ENCODE measurements at places on chromosomes 7 and 10.

DNA sequence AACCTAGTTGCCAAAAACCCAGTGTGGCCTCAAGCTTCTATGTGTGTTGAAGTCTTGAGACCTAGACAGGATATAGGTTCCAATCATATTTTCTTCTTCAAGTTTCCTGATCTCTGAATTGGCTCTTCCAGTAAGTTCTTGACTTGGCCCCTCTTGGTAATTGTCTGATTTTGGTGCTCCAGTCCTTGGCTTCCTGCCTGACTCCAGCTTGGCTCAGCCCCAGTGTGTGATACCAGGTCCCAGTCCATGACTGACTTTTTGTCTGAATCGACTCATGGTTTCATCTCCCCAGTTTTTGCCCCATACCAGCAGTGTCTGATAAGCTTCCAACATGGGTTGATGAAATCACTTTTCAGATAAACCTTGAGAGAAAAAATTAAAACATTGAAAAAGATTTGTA lies 72.3 kb downstream of the FAS start:
- DNase-seq = peak; percentile 40

DNA sequence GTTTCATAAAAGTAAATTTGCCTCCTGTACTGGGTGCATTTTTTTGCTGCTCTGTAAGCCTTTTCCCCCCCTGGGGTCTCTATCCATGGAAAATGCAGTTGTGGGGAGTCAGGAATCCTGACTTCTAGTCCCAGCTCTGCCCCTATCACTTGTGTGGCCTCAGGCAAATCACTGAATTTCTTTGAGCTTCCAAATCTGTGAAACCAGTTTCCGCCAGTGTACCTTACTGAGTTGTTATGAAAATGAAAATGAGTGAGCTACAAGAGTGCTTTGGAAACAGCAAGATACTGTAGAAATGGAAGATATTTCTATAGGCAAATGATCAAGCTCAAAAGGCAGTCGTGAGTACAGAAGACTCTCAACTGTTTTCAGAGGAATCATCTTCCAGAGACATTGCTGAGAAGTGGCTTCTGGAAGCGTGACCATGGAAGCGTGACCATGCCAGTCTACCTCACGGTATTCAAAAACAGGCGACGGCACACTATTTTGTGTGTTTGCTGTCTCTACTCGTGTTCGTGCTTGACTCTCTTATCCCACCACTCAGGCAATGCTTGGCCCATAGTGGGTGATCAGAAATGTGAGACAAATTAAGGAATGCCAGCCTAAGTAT lies 107.4 kb downstream of the ATXN7L1 start:
- no peak for DNase-seq

GRCh38 chr7:128202287-128202957 lies 38.7 kb upstream of the LEP start:
- no peak for DNase-seq

DNA sequence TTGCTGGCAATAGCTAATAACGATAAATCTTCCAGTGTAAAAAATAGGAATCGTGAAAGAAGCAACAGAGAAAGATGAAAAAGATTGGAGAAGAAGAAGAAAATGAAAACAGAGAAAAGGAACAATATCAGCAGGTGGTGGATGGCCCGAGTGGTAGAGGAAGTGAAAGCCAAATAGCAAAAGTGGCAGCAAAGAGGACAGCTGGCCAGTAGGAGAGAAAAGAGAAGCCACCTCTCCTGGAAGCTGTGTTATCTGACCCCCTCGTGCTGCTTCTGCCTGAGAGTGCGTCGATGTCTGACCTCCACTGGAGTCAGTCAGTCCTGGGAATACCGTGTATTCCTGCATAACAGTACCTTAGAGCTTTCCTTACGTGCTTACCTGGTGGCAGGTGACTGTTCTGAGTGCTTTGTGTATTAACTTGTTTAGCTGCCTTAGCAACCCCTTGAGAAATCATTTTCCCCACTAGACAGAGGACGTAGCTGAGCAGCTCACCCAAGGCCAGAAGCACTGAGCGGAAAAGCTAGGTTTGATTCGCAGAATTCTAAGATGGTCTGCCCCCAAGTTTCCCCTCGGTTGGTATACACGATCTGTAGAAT lies 88.3 kb downstream of the CHN2 start:
- no peak for DNase-seq

DNA sequence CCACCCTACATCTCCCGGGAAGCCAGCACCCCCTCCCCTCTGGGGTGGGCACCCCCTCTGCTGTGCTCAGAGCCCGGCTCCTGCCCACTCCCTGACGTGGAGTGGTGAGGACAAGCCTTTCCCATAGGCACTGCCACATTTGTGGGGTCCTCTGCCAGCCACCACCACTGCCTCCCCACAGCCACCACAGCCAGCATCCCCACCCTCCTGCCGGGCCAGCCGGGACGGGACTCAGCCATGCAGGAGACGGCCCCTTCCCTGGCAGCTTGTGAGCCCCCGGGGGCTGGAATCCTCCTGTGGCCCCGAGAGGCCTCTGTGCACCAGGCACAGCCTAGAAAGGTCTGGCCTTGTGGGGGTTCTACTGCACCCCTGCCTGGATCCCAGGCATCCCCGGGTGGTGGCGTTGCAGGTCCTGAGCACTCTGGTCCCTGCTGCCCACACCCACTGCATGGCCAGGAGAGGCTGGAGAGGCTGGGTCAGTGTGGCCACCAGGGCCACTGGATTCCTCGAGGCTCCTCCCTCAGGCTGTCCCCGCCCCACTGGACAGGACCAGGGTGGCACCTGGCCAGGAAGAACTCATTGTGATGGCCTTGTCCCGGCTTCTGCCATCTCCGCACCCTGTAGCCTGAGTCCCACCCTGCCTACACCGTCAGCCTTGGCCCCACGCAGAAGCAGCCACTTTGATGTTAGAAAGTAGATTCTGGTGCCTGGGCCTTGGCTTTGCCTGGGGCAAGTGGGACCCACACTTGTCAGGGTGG lies 148.0 kb downstream of the EBF3 start:
- DNase-seq = no peak

GRCh38 chr7:40429826-40430225 lies 295.0 kb downstream of the SUGCT start:
- peak; percentile 13 for DNase-seq

GRCh38 chr7:92856436-92856835 lies 20.1 kb upstream of the CDK6 start:
- DNase-seq = no peak

DNA sequence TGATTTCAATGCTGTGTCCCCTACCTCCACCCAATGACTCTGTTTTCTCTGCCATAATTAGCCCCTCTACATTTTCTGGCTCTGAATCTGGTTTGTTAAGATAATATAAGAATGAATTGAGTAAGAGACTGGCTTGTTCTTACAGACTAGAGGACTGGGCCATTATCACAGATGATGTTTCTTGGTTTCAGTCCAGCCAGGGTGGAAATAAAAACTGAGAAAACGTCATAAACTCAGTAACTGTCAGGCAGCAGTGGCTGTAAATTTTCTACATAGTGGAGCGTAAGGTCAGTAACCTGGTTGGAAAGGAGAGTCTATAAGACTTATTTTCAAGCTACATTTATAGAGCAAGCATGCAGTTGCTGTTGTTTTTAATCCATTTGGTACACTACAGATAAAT lies 485.4 kb downstream of the HTR7 start:
- no peak for DNase-seq

- DNase-seq = peak; percentile 78
Measured at GRCh38 chr10:89129911-89130310, 77.2 kb downstream of the CH25H start.

- no peak for DNase-seq
Measured at GRCh38 chr10:49010295-49010694, 70.7 kb upstream of the LRRC18 start.

DNA sequence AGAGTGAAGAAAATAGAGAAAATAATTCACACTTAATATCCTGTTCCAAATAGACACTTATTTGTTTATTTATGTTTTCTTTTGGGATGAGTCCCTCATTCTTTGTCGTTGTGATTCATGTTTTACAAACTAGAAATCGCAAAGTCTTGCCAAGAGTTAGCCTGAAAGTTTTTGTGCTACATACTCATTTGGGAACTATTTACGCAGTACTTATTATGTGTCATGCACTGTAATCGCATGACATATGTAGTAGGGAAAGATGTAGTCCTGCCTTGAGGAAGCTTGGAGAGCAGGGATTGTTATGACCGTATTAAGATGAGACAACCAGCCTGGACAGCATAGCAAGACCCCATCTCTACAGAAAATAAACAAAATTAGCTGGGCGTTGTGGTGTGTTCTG lies 189.3 kb downstream of the ABCA13 start:
- DNase-seq = peak; percentile 47

DNA sequence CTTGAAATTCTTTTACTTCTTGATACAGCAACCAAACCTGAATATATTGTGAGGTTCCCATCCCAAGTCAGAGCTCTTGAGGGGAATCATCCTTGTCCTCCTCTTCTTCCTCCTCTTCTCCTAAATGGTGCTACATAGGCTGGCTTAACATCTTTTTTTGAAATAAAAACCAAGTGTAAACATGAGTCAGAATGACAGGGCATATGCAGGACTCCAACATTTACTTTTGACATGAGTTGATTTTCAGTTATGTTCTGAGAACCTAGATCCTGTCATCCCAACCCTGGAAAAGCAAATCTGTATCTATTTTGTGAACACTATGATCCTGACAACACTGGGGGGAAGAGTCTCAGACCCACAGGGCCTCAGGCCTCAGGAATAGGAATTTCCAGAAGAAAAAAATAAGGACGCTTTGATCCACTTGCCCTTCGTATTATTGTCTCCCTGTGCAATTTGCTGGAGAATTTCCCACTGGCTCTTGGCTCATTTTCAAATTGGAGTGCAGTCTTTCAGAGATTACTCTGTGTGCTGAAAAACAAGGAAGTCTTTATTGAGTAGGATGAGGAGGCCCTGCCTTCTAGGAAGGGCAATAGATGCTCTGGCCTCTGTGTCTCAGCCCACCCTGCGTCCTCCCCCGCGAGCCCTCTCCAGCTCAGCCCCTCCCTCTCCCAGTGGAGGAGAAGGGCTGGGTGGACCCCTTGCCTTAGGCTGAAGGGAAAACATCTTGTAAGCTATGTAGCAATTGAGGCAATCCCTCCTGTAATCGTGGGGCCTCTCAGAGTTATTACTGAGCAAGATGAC lies 121.6 kb downstream of the CREB5 start:
- DNase-seq = peak; percentile 12

- DNase-seq = no peak
Measured at GRCh38 chr10:1197384-1197783, 141.2 kb downstream of the WDR37 start.

- DNase-seq = peak; percentile 65
Measured at GRCh38 chr10:58241346-58241745, 26.3 kb downstream of the IPMK start.

DNA sequence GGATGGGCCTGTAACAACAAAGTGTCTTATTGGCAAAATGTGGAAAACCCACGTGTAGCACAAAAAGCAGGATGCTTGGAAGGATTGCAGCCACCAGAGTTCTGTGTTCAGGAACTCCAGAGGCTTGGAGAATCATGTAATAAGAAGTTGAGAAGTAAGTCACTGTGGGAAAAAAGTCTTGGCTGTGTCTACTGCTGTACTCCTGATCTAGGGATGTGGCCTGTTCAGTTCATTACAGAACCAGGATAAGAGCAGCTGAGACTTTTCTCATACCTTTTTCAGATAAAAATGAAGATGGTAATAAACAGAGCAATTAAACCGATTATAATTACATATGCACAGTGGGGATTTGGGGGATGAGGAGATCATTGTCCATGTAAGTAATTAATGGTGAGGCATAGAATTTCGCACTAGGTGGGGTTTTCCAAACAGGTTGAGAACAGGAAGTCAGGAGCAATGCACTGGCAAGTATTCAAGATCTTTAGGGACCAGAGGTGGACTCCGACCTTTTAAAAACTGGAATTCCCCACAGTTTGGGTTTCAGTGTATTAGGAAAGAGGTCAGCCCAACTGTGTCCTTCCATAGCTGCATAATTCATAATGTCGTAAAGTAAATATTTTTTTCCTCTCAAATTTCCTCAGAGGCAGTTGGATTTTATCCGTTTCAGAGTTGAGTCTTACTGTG lies 281.7 kb downstream of the FRMD4A start:
- no peak for DNase-seq

DNA sequence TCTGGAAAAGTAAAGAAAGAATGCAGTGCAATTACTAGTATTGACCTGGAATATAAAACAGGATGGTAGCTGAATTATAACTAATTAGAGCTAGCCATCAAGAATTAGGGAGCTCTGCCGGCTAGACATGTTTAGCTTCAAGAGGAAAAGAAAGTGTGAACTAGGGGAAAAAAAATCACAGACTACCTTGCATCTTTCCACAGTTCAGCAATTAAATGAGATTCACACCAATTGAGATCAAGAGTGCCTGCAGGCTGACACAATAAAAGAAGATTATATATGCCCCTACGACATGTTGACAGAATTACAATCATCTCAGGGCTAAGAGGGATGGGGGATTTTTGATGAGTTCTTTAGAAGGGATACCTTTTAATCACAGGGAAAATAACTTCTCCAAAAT lies 303.3 kb upstream of the CELF2 start:
- DNase-seq = no peak

DNA sequence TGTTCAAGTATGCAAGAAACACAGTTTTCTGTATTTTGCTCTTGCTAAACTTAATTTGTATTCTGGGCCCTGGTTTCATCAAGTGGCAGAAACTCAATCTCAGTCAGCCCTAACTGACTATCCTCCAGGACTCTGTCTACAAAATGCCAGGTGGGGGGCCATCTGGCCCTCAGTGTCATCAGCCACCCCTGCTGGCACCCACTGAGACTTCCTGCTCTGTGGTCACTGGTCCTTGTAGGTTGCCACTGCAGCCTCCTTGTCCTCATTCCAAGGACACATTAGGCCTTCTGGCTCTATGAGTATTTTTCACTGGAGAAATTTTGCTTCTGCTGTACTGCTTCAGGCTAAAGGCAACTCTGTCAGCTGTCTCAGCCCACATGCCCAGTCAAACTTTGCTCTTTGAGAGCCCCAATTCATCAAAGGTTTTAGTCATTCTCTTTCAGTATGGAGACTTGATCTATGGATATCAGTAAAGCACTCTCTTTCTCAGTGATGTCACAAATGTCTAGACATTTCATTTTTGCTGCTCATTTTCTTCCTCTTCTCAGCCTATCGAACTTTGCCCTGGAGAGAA lies 163.6 kb downstream of the KCND2 start:
- DNase-seq = no peak

DNA sequence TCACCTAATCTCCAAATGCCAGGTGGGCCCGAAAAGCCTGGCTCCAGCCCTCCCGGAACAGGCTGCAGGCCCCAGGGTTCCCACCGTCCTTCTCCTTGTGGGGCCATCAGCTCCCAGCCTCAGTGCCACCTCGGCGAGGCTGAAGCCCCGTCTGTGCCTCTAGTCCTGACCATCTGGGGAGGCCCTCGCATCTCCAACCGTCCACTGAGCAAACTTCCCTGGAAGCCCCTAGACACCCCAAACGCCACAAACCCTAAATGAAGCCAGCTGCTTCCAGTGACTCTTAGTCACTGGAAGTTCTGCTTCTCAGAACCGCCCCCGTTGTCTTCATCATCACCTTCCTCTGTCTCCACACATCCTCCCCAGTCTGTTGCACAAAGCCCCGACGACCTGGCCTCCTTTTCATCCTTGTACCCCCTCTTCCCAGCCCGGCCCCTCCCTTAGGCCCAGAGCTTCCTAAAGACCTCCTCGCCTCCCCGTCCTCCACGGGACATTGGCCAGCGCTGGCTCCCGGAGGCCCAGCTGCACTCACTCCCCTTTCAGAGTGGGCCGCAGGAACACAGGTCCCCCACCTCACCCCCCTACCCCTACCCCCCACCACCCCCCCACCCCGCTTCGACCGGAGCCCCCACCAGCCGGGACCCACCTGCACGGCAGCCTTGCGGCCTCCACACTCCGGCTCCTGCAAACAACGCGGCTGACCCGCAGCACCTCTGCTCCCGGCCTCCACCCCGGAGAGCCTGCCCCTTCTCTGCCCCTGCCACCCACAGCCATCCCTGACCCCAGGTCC lies 1.1 kb upstream of the DIP2C start:
- DNase-seq = no peak
